ENCODE measurements at places on chromosomes 4 and X.

DNA sequence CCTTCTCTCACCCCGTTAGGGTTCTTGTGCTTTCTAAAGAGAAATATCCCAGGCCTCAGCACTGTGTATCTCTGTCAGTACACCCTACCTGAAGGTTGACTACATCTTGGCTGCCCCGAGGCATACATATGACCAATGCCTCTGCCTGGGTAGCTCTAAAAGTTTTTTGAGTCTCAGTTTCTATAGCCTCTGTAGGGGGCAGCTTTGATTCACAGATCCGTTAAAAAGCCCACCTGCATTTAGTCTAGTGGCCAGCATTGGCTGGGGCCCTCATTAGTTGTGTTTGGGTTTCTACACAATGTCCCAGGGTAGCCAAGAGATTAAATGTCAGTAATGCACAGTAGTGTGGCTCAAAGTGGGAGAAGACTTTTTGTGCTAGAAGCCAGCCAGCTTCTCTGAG lies 151.1 kb downstream of the CFAP299 start:
- DNase-seq: no peak

DNA sequence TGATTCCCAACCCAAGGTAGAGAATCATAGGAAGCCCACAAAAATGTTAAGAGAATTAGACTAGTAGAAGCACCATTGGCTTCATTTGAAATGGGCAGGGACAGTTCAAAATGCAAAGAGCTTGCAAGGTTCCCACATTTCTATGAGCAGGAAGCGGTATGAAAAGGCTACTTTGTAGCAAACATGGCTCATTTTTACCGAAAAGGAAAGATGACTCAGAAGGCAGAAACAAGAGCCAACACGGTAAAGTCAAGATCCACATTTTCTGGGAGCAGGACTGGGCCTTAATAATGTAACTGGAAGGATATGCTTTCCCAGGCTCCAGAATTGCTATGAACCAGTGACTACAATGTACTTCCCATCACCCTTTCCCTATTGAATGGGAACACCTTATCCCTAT lies 89.5 kb downstream of the GLRA3 start:
- no peak for DNase-seq

DNA sequence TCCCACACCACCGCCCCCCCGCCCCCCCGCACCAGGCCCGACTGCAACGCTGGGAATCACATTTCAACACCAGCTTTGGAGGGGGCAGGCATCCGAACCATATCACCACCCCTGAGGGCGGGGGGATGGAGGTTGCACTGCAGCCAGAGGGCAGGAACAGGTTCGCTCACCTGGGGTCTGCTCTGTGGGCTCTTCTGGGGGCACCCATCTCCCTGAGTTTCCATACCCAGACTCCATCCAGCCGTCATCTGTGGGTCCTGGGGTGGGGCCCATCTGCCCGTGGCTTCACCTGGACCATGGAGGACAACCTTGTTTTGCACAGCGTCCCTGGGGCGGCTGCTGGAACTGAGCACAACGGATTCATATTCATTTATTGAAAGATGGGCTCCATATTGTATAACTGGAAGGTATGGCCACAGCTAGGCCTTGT lies 6.9 kb downstream of the PSAPL1 start:
- no peak for DNase-seq

GRCh38 chr4:158090323-158090722 lies 82.5 kb downstream of the GASK1B start:
- DNase-seq: no peak

GRCh38 chr4:158850800-158851644 lies 82.2 kb downstream of the FNIP2 start:
- peak; percentile 40 for DNase-seq

DNA sequence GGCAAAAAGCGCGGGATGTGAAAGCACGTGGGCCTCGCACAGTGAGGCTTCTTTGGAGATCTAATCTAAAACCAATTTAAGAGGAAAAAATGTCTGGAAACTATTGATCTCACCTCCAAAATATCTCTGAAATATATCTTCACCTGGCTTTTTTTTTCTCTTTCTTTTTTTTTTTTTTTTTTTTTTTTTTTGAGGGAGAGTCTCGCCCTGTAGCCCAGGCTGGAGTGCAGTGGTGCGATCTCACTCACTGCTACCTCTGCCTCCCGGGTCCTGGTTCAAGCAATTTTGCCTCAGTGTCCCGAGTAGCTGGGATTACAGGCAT lies 383 bp upstream of the ZMAT1 start:
- DNase-seq: no peak

GRCh38 chr4:7691982-7692381 lies 247.7 kb downstream of the AFAP1 start:
- no peak for DNase-seq

DNA sequence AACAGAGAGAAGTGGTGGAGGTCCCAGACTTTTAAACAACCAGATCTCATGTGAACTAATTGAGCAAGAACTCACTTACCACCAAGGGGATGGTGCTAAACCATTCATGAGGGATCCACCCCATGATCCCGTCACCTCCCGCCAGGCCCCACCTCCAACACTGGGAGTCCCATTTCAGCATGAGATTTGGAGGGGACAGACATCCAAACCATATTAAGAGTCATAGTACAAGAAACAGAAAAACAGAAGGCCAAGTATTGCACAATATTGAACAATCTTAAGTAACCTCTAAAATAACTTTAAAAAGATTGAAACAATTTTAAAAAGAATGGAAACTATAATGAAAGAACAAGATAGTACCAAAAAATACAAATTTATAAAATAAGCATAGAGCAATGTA lies 110.0 kb downstream of the CBR4 start:
- no peak for DNase-seq

DNA sequence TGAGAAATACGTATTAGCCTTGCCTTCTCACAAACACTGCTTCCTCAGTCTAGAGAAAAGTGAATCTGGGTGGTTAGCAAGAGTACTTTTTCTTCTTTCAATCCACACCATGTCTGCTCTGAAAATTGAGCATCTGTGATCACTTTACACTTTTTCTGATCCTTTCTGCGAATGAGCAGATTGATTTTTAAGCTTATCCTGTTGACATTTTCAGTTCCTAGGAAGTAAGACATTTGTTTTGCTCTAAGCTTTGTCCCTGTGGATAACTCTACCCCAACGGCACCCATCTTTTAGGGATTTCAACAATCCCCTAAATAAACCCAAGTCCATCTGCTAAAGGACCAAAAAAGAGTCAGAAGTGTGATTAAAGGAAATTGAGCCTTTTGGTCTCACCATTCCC lies 487.5 kb downstream of the IQCM start:
- DNase-seq: no peak

GRCh38 chrX:88584283-88584682 lies 162.7 kb upstream of the CPXCR1 start:
- DNase-seq: no peak

DNA sequence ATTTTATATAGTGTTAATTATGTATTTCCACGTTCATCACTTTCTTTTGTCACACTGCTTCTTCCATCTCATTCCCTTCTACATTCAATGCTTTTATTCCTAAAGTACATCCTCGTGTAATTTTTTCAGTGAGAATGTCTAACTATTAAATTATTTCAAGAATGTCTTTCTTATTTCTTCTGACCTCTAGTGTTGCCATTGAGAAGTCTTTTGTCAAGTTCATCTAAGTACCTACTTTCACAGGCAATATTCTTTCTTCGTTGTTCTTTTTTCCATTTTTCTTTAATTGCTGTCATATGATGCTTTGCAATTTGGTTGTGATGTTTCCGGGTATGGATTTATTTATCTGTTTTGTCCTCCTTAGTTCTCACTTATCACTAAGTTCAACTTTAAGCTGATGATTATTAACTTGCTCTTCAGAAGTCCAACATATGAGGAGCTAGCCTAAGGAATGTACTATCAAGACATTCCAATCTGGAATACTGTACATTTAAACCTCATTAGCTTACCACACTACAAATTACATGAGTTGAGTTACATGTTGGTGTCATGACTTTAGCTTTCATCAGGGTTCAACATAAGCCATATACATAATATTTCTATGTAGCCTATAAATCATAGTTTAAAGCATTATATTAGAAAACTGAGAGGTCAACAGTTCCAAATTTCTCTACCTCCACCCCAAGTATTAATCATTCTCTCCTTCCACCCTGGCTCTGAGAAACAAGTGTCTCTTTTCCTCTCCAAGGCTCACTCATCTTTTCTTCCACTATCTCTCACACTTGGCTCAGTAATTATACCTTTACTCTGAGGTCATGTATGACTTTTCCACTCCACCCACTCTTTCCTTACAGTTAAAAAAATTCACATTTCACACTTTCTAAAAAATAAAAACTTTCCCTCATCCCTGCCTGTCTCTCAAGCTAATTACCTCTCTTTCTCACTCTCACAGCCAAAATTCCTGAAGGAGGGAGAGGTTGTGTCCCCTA lies 81.5 kb downstream of the COX18 start:
- DNase-seq: no peak

DNA sequence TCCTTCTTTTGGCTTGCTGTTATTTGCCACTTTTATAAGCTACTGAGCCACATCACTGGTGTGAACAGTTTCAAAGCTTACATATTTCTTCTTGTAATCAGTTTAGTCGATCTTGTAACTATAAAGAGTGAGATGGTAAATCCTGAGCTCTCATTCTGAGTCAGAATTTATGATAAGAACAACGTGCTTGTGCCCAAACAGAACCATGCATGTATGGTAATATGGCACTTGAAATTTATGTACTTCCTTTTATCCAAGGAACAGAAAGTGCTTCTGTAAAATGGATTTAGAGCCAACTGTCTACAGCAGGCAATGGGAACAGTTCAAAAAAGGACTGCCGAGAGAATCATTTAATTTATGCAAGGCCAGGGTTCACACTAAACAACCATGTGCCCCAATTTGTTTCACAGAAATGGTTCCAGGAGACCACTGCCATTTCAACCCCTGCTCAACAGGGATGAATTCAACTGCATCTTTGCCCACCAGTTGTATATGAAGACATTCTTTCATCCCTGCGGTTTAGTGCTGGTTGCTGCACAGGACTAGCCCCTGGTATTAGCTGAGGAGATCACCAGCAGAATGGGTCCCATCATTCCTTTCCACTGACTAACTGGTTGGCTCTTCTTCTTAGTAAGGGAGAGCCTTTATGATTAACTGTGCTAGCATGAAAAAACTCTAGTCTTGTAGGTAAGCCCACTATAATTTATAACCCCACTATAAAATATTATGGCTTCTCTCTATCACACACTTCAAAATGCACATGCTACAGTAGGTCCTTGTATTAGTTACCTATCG lies 162.9 kb upstream of the PGRMC2 start:
- DNase-seq: no peak

DNA sequence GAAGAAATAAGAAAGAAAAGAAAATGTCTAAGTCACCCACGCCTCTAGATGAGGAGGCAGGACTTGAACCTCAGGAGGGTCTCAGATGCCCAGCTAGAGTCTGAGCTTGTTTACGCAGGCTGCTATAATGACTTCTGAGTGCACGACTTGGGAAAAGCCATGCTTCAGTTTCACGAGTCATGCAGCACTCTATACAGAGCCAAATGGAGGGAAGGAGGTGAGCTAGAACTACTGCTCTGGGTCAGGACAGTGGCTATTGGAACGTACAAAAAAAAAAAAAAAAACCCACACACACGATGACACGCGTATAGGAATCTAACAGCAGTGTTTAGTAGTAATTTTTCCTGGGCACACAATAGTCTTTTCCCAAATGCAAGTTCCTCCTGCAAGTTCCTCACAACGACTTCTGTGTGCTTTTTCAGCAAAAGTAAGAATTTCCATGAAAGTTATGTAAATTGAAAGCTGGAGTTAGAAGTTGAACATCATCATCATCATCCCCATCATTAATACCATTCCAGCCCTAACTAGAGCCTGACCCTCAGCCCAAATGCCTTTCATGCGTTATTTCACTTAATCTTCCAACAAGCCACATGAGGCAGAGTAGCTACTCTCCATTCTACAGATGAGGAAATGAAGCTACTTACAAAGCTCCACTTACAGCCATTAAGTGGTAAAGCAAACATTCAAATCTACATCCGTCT lies 36.6 kb downstream of the IRF2 start:
- no peak for DNase-seq

GRCh38 chr4:188778905-188779304 lies 639.7 kb downstream of the TRIML1 start:
- DNase-seq: no peak

DNA sequence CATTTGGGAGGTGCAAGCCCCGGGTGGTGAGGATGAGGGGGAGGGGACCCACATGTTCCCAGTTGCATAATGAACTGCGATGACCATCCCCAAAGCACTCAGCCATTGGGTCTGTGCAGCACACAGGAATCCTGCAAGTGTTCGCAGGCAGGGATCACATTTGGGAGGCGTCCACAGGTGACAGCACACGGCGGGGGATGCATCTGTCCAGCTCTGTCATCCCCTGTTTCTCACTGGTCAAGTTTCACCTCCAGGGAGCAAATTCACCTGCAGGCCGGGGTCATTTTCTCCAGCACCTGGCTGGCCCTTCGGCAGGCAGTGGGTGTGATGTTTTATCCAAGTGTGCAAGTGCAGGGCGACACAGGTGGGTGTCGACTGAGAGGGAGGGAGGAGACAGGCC lies 33.3 kb upstream of the SORCS2 start:
- no peak for DNase-seq

DNA sequence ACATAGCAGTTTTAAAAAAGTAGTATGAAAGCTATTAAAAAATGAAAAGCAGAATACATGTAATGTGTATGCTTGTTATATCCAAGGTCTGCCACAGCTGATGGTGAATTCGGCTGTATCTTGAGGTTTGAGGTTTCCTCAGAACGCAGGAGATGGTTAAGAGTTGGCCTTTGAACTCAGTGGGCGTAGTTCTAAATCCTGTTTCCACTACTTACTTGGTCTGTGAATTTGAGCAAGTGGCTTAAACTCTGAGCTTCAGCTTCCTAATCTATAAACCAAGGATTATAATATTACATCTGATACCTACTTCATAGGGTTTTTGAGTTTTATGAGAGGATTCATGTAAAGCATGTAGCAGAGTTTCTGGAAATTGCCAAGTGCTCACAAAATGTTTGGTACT lies 125.2 kb downstream of the STIM2 start:
- no peak for DNase-seq

- DNase-seq: no peak
Measured at GRCh38 chr4:25283948-25284347, 28.6 kb upstream of the ZCCHC4 start.

DNA sequence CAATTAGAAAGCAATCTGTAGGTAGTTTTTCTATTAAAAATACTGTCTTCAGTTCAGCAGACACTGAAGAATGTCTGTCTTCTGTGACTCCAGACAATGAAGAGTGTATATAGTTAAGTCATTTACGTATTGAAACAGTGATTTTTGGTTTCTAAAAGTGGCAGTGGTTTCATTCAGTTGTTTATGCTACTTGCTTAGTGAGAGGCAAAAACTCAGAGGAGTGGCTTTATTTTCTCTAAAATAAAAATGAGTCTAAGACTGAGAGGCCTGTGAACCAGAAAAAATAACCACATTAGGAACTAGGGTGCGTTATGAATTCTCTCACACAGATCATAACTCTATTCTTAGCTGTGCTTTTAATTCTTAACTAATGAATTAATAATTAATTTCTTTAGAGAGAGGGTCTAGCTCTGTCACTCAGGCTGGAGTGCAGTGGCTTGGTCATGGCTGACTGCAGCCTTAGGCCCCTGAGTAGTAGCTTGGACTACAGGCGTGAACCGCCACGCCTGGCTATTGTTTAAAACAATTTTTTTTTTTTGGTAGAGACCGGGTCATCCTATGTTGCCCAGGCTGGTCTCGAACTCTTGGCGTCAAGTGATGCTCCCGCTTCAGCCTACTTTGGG lies 31.4 kb downstream of the FREM3 start:
- DNase-seq: no peak

GRCh38 chr4:73309211-73309610 lies 50.6 kb upstream of the ANKRD17 start:
- no peak for DNase-seq
